ENCODE measurements at places on chromosomes 11 and 22.

DNA sequence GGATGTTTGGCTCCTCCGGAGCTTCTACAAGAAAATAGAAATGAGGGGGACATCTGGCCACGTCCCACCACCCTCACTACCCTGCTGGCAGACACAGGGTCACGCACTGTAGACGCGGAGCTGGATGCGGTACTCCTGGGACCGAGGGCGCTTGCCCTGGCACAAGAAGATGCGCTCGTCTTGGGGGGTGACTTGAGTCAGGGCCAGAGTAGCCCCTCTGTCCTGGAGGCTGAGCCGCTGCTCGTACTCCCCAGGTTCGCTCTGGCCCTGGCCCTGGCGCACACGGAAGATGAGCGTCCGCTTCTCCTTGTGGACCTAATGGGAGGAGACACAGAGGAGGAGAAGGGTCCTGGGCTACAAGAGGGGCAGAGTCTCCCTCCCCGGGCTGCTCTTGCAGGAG is 2.2 kb downstream of the MCAM start:
- DNase-seq, result no peak

- peak; percentile 36 for DNase-seq
These were observed 191.1 kb downstream of the GRIK4 start for GRCh38 chr11:120702656-120703055.

- no peak for DNase-seq
These were observed 111.5 kb upstream of the IGLL5 start for GRCh38 chr22:22776121-22776520.

- no peak for DNase-seq
These were observed 32.2 kb downstream of the SLC6A5 start for GRCh38 chr11:20631519-20632168.

GRCh38 chr11:124310721-124311120 is 3.0 kb downstream of the OR8D1 start:
- no peak for DNase-seq

DNA sequence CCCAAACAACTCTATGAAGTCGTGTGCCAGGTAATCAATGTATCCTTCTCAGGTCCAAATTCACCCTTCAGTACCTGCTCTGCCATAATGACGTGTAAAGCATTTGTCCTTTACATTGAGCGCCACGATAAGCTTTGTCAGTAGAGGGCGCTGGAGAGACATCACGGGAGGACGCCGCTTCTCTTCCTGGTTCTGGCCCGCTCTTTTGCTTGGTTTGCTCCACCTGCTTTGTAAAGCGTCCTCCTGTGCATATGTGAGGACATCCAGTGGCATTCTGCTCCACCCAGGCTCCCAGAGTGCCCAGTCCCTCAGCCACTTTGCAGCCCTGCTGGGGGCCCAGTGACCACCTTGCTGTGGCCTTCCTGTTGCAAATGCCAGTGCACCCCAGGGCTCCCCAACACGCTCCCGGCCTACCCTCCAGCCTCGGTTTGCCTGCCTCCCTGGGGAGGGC is 61.1 kb downstream of the WT1 start:
- peak; percentile 47 for DNase-seq

Data from GM19239 (cell line).